NCI-H2107 (cell line): ENCODE measurements at places on chromosomes 12 and 14.

DNA sequence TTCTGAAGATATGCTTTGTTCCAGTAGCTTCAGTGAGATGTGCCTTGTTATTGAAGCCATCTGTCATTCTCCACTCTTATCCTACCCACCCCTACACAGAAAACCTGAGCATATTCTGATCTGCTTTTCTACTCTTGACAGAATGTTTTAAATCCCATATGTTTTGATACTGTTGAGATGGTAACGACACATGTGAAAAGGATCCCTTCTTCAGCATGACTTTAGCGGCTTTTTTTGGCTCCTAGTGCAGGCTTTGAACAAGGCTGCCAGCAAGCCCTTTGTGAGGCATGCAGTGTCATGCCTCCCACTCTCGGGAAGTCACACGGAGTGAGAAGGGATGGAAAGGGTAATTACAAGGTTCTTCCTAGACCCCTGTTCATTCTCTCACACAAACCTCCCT is 228.8 kb upstream of the RGS6 start:
- no peak for DNase-seq

DNA sequence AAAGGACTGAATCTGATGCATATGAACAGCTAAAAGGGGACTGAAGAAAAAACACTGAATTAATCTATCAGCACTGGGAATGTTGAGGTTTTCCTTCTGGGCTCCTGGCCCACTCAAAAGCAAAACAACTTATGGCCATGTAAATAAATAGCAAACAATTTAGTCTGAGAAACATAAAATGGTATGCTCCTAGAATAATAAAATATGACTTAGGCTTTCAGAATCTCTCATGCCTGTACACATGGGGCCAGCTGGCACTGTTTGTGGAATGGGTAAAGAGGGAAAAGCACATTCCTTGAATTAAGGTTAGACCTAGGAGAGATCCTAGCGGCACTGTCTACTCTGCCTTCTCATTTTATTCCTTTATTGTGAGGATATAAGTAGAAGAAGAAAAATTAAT is 6.2 kb downstream of the KLHDC2 start:
- DNase-seq = no peak

DNA sequence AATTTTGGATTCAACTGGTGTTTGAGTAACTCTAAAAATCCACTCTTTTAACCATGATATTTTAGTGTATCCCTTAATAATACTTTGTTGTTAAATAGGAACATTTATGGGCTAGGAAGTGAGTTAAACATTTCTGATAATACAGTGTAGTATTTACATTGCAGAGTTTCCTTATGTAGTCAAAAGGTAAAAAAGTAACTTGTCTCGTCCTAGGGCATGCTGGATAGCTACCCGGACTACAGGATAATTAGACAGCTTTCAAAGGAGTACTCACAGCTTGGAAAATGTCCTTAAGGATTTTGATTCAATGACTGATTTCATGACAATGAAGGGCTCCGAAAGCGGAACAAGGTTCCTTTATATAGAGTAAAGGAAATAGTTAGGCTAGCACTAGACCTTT is 14.5 kb upstream of the KITLG start:
- no peak for DNase-seq

GRCh38 chr14:103142721-103143302 is 19.6 kb downstream of the TNFAIP2 start:
- DNase-seq = no peak

DNA sequence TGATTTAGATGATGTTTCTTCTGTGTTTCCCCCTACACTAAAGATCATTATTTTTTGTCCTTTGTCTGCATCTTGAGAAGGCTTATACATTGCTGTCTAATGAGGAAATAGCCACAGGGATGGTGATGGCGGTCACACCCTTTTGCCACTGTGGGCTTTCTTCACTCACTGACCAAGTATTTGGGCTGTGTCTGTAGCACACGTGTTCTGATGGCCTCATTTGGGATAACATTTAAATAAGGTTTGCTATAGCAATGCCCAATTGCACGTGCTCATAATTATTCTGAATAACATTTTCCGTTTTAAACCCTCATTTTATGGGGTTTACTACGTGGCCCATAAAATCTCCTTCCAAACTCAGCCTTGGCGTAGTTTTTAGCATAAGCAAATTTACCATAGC is 230.3 kb upstream of the PRICKLE1 start:
- no peak for DNase-seq

- no peak for DNase-seq
Measured at GRCh38 chr12:5780536-5780935, 164.5 kb downstream of the ANO2 start.

DNA sequence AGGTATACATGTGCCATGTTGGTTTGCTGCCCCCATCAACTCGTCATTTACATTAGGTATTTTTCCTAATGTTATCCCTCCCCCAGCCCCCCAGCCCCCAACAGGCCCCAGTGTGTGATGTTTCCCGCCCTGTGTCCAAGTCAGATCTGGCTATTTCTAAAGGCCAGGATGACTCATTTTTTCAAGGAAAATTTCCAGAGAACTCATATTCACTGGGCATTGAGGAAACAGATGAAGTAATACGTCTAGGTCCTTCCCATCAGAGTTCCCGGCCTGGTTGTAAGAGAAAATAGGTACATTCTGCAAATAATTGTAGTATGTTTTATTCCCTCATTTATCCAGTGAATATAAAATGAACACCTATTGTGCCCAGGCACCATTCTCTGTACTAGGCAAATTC is 345.2 kb downstream of the BCL11B start:
- no peak for DNase-seq

DNA sequence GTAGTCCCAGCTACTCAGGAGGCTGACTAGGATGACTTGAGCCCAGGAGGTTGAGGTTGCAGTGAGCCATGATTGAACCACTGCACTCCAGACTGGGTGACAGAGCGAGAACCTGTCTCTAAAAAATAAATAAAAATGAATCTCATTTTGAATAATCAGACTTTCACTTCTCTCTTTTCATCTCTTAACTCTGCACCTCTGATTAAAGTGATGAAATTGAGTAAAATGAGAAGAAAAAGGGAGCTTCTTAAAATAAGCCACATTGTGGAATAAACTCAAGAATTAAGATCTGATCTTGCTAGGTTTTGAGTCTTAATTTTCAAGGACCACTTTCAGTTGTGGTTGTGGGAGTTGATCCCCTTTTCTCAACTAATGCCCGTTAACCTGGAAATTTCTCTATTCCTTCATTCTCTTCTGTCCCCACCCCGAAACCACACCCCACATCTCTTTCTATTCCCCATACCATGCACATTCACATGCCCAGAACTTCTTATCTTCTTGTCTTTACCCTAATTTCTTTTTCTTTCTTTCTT is 70.9 kb upstream of the ETV6 start:
- no peak for DNase-seq

DNA sequence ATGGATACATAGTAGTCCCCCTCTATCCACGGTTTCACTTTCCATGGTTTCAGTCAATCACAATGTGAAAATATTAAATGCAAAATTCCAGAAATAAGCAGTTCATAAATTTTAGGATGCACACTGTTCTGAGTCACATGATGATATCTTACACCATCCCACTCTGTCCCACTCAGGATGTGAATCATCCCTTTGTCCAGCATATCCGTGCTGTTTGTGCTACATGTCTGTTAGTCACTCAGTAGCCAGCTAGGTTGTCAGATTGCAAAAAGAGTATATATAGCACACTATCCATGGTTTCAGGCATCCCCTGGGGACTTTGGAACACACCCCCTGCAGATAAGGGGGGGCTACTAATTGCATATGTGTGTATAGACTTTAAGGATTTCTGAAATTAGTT is 8.1 kb upstream of the NAA30 start:
- DNase-seq = no peak

GRCh38 chr12:65728455-65728847 is 95.8 kb upstream of the HMGA2 start:
- no peak for DNase-seq

- no peak for DNase-seq
Measured at GRCh38 chr14:68293404-68293803, 473.8 kb downstream of the RAD51B start.

- DNase-seq = no peak
Measured at GRCh38 chr12:53325511-53326061, 4.2 kb upstream of the AAAS start.

- DNase-seq = no peak
Measured at GRCh38 chr14:76541594-76542219, 165.8 kb downstream of the ESRRB start.
